GM12878 (cell line): ENCODE measurements at places on chromosomes 2 and 18.
A peak's percentile ranks its signal among the peaks of the same experiment; 100 is the strongest.

DNA sequence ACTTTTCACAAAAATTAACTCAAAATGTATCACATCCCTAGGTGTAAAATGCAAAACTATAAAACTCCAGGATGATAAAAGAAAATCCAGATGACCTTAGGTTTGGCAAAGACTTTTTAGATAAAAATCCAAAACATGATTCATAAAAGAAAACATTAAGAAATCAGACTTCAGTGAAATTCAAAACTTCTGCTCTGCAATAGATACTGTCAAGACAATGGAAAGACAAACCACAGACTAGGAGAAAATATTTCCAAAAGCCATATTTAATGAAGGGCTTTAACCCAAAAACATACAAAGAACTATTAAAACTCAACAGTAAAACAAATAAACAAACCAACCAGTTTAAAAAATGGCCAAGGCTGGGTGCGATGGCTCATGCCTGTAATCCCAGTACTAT lies 173.6 kb upstream of the SPOPL start:
- DNase-seq: no peak

DNA sequence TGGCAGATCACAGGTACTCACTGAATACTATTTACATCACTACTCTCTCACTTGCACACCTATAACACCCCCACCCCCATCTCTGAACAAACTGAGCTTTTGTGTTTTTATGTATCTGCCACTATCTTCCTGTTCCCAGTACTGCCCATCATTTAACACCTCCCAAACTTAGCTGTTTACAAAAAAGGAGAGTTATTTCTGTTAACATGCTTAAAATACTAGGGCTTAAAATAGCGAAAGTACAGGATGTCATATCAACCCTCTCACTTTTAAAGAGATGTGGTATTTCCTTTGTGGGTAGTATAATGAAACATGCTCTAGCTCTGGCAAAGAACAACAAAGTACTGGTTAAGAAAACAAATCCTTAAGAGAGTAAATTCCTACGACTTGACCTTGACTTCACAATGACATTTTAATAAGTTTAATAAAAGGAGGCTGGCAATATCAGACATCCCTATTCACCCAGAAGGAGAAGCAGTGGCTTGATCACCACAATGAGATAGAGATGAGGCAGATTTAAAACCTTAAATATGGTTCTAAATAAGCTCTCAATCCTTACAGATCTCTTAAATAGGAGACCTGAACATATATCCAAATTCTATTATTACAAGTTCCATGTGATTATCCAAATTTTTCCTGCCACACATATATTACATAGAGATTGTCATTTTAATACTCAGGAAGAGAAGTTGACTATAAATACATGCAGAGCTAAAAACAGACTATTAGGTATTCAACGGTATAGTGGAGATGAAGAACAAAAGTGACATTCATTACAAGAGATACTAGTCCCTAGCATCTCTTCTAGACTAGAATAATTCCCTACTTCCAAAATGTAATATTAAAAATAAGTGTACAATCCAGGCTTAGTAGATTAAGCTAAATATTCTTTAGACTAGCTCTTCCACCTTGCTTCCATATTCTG lies 36.9 kb downstream of the TRAK2 start:
- DNase-seq: peak; percentile 38

DNA sequence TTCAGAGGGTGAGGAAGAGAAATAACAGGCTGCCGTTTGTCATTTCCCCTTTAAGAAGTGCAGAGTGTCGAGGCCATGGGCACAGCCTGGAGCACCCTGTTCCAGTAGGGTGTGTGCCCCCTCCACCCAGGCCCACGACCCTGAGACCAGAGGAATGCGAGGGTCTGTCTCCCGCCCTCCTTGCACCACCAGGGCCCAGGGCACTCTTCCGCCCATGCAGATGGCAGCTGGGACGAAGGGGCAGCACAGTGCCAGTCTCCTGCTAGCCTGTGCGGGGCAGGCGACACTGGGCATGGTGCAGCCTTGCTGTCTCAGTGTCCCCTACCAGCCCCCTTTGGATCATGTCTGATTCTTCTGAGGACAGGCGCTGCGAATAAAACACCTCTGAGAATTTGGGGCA lies 15.8 kb upstream of the PDIA6 start:
- no peak for DNase-seq

- DNase-seq: no peak
Measured at GRCh38 chr2:112636605-112637288, 9.0 kb upstream of the SLC20A1 start.

GRCh38 chr2:135820003-135820618 lies 16.9 kb downstream of the LCT start:
- DNase-seq: peak; percentile 48

DNA sequence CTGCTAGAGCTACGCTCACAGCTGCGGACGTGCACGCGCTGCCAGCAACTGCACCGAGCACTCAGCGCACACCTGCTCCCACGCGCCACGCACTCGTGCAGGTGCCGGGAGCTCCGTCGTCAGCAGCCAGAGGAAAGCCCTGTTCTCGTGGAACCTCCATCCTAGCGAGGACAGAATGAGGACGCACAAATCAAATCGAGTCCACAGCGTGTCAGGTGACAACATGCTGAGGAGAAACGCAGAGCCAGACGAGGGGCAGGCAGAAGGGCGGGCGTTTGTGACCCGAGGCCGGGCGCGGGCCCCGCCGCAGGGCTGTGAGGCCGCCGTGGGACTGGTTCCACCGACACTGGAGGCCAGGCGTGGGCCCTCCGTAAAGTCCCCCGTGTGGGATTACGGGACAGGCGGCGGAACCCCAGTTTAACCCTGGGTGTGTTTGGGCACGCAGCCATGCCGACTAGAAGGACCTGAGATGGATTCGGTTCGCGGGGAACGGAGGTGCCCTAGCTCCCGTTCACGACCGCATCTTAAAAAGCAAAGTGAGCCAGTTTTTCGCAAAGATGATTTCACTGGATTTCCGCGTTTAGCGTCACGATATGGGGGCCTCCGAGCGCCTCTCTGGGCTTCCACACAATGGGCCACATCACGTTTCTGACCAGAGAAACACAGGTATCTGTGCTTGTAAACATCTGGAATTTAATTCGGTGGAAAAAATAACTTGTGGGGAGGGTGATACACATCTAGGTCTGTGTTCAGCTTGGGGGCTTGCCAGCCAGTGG lies 26.9 kb upstream of the ALKAL2 start:
- no peak for DNase-seq

DNA sequence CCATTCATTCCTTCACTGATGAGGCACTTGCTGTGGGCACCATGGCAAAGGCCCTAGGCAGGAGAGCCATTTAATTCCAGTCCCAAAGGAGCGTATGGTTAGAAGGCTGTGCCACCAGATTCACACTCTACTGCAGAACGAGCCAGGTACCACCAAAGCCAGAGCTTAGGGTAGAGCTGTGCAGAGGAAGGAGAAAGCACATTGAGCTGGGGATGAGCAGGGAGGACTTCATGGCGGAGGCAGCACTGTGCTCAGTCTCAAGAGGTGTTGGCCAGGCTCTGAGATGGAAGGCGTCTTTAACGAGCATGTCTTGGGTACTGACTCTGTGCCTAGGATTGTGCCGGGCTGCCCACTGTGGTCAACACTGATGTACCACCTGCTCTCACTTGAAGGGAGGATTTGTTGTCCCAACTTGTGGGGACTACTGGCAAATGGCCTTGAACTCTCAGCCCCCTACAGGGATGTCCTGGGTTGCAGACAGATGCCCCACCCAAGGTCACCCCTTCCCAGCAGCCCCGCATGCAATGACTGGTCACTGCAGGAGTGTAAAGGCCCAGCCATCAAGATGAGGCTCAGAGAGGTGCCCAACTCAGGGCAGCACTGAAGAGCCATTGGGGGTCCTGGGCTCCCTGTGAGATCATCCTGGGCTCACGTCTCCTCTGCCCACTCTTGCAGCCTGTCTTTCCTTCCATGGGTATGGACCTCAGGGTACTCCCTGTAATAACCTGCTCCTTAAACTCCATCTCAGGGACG lies 251.4 kb downstream of the GLI2 start:
- no peak for DNase-seq

- no peak for DNase-seq
Measured at GRCh38 chr2:224023188-224023587, 15.9 kb downstream of the SERPINE2 start.

GRCh38 chr2:98419977-98420725 lies 24.5 kb upstream of the INPP4A start:
- no peak for DNase-seq

- no peak for DNase-seq
Measured at GRCh38 chr2:171541202-171541887, 19.1 kb downstream of the CYBRD1 start.

DNA sequence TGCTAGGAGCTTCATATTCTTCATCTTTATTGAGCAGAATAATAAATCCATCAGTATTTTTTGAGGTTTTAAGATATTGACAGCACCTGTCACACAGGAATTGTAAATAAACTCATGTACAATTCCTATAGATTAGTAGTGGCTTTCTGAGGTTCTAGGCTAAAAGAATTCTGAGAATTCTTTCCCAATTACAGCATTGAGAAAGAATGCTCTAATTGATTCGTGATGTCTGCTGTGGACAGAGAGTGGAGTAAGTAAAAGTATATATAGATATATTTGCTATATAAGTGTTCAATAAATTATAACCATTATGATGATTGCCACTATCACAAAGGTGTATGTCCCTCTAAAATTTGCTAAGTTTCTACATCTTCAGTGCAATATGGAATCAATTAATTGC lies 186.5 kb upstream of the NRP2 start:
- DNase-seq: no peak

GRCh38 chr2:173452416-173452815 lies 97.7 kb downstream of the CDCA7 start:
- DNase-seq: no peak

- no peak for DNase-seq
Measured at GRCh38 chr18:49174478-49174877, 223.7 kb upstream of the SMAD7 start.

GRCh38 chr2:15844211-15844801 lies 96.0 kb upstream of the MYCN start:
- no peak for DNase-seq

DNA sequence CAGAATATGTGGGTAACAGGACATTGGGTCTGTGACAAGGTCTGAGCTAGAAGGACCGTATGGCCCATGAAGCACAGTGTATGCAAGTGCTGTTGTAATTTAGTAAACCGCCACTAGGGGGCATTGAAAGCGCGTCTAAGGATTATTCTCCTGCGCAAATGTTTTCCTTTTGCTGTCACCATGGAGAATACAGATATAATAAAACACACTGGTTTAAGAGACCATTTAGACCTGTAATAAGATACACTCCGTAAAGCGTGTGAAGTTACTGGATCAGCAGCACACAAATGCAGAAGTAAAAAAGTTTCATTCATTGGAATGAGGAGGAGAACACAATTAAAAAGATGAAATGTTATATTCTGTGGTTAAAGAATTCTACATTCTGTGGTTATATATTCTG lies 272.4 kb downstream of the AGAP1 start:
- DNase-seq: no peak

GRCh38 chr2:130823886-130824491 lies 12.7 kb upstream of the ARHGEF4 start:
- peak; percentile 51 for DNase-seq

- no peak for DNase-seq
Measured at GRCh38 chr2:105712981-105713596, 31.6 kb upstream of the NCK2 start.

- DNase-seq: no peak
Measured at GRCh38 chr2:101419096-101419663, 31.9 kb upstream of the CREG2 start.

GRCh38 chr18:76414936-76415621 lies 80.0 kb downstream of the ZNF516 start:
- no peak for DNase-seq

- DNase-seq: no peak
Measured at GRCh38 chr2:229348128-229348527, 77.0 kb upstream of the PID1 start.

GRCh38 chr2:204154863-204155262 lies 218.3 kb downstream of the ICOS start:
- DNase-seq: no peak

DNA sequence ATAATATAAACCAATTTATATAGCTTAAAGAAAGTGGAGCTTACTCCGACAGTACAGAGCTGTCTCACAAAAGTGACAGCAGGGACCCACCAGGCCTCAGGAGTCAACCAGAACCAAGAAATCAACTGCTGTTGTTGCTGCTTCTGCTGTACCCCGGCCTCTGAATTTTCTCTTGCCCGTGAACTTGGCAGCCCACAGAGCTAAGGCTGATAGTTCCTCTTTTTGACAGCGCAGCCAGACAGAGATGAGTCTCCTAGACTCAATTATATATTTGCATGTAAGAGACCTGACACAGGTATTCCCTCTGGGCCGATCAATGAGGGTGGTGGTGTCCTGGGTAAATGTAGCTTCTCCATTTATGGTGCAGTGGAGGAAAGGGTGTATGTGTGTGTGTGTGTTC lies 109.4 kb downstream of the KCTD1 start:
- no peak for DNase-seq

- DNase-seq: no peak
Measured at GRCh38 chr2:65778137-65778536, 345.7 kb upstream of the SPRED2 start.

GRCh38 chr2:8306530-8307351 lies 375.1 kb upstream of the ID2 start:
- no peak for DNase-seq

DNA sequence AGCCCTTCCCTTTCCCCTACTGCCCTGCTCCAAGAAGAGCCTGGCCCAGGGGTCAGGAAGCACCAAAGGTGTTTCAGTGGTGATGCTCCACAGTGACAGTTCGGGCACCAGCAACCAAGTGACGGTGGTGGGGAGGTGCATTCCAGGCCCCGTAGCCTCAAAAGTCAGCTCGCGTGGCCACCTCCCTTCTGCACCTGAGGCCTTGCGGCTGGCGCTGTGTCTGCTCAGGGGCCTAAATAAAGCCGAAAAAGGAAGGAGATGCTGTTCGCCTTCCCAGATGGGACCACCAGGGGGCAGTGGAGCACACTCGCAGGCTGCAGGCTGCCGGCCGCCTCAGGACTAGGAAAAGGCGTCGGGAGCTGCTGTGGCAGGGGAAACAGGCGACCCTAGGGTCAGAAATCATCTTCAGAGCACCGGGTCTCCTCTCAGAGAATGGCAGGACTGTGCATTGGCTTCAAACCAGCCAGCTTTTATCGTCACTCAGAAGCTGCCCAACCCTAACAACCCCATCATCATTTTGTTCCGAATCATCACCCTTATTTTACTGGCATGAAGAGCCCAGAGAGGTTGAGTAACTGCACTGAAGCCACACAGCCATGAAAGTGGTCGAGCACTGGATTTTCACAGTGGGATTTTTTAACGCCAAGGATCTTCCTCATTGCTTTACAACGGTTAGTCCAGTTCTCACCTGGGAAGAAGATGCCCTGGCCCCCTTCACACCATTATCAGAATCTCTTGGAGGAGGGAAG lies 213.0 kb upstream of the CELF4 start:
- no peak for DNase-seq

GRCh38 chr2:201191132-201191875 lies 8.4 kb downstream of the CASP10 start:
- DNase-seq: peak; percentile 32

DNA sequence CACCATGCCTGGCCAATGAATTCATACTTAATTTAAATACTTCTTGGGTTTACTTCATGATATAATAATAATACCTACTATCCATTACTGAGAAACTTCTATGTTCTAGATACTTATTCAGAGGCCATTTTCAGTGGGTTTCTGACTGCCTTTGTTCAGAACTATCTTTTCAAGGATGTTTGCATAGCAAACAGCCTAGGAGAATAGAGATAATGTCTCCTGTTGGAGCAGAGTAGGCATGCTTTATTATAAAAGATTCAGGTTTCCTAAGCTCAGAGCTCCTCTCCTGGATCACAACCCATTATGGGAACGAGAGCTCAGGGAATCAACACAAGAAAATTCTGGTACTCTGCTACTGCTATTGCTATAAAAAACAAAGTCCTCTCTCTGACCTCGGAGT lies 11.1 kb downstream of the FASTKD1 start:
- no peak for DNase-seq
